ENCODE measurements at places on chromosomes 11 and 22.

- no peak for DNase-seq
Measured at GRCh38 chr22:22351366-22351765, 106.8 kb downstream of the VPREB1 start.

- no peak for DNase-seq
Measured at GRCh38 chr11:117219995-117220394, 11.9 kb downstream of the PCSK7 start.

- DNase-seq: no peak
Measured at GRCh38 chr11:118896921-118897591, 13.4 kb downstream of the CXCR5 start.

- no peak for DNase-seq
Measured at GRCh38 chr11:1231396-1232020, 8.6 kb downstream of the MUC5B start.

DNA sequence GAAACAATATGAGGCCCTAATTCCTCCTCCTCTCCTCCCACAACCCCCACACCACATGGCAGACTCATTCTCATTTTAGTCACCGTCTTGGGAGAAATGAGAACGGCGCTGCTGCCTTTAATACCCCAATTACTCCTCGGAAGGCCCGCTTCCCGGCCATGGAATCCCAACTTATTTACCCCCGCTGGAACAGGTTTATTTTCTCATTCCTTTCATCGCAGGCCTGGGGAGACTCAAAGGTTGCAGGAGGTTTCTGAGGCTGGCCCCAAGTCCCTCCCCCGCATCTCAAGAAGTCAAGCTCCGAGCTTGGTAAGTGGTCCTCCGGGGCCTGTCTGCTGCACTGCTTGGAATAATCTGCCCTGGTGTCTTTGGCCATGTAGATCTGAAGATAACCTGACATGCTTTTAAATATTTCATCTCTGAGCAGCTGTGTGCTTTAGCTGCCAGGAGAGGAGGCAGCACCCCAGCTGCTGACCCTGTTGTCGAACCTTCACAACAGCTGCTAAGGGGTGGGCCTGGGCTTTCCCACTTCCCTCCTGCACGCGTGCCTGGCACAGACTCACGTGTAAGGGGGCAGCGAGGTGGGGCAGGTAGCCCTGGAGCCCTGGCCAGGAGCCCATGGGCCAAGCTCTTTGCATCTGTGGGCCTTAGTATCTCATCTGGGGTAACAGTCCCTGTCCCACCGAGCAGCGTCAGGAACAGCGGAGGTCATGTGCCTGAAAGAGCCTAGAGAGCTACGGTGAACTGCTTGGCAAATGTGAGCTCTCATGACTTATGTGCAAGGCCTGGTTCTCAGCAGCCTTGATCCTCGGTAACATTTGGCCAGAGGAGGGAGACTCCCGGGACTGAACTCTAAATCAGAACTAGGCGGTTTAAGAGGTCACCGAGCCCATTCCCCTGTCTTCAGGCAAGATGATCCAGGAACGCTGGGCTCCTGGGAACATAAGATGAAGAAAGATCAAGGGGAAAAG is 164.6 kb downstream of the ST3GAL4 start:
- no peak for DNase-seq

GRCh38 chr11:8828580-8829361 is 82.2 kb upstream of the AKIP1 start:
- DNase-seq: no peak

DNA sequence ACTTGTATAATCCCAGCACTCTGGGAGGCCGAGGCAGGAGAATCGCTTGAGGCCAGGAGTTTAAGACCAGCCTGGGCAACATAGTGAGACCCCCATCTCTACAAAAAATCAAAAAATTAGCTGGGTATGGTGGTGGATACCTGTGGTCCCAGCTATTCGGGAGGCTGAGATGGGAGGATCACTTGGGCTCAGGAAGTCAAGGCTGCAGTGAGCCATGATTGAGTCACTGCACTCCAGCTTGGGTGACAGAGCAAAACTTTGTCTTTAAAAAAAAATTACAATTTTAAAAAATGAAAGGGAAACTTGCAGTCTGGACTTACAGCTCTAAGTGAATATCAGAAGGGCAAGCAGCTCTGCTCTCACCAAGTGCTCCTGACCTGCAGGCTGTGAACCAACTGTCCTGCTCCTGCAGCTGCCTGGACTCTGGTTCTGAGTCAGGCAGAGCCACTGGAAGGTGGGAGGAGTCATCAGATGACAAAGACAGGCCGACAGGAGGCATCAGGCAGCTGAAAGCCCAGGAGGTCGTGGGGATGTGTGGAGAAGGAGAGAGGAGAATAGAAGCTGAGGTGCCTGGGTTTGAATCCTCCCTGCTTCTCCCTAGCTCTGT is 9.6 kb downstream of the SMTNL1 start:
- no peak for DNase-seq
